ENCODE measurements at places on chromosomes 5 and 9.

- no peak for DNase-seq
These were observed 3.8 kb downstream of the MIGA2 start for GRCh38 chr9:129040113-129040643.

DNA sequence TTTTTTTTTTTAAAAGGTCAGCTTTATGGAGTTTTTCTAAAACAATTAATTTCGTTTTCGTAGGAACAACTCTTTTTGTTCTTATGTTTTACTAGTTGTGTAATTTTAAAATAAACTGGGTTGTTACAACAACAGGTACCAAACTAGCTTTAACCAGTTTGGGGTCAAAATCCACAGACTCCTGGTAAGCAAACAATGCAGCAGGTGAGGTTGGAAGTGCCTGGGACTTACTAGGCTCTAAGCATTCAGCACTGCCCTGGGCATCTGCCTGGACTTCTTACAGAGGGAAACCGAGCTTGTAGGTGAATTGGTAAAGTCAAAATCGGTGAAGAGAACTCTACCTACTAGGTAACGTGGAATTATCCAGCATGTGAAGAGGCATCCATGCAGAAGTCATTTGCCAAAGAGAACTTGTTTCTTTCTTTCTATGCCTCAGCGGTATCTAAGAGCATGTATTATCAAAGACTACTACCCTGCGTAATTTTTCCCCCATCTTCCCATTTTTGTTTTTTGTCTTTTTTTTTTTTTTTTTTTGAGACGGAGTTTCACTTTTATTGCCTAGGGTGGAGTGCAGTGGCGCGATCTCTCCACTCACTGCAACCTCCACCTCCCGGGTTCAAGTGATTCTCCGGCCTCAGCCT lies 145.4 kb downstream of the KCTD16 start:
- DNase-seq = no peak

DNA sequence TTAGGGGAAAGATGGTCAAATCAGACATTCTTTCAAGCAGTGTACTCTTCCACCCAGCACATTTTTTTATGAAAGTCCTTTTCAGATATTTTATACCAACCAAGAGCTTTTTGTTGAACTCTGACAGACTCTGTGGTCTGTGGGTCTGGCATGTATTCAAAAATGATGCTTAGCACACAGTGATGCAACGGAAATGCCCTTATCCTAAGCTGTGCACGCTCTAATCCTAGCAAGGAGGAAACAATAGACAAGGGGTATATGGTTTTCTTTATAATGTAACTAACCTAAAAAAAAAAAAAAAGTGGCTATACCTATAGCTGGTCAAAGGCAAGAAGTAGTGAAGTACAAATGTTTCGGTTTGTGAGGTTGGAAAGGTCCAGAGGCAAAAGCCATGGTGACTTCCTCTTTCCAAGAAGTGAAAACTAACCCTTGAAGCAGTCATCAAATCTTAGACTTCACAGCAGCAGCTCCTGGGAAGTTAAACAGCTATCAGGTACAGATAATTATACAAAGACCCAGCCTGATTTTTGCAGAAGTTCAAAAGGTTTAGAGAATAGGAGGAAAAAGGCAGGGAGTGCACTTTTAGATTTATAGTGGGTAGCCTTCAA lies 82.5 kb downstream of the SEMA6A start:
- no peak for DNase-seq

GRCh38 chr9:4226331-4227250 lies 73.3 kb downstream of the GLIS3 start:
- no peak for DNase-seq

GRCh38 chr5:172696171-172696849 lies 55.2 kb downstream of the NEURL1B start:
- DNase-seq = no peak

DNA sequence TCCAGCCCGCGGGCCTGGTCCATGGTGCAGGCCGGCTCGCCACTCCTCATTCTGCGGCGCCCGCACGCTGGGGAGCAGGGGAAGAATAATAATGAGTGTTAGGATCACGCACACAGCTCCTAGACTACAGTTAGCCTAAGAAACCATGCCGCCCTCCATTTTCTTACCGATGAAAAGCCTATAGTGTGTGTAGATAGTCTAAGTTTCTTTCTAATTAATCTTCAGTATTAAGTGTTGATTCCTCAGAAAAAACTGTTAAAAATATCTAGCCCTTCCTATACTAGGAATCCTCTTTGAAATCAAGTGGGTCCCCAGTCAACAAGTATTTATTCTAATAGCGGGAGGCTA lies 9.3 kb downstream of the ZBED3 start:
- DNase-seq = no peak

GRCh38 chr5:8456846-8457186 lies 587.9 kb downstream of the MTRR start:
- DNase-seq = no peak
